ENCODE measurements at places on chromosomes 6 and 20.

GRCh38 chr6:150068720-150069648 is at the start of gene ULBP3:
Gene ULBP3 (minus strand): TSS chr6:150069121. CDS start chr6:150069066, 55 bp downstream.
- peak; percentile 52 for DNase-seq

- DNase-seq: peak; percentile 89
These were observed 52.2 kb downstream of the MARCKS start for GRCh38 chr6:113909224-113909856.

DNA sequence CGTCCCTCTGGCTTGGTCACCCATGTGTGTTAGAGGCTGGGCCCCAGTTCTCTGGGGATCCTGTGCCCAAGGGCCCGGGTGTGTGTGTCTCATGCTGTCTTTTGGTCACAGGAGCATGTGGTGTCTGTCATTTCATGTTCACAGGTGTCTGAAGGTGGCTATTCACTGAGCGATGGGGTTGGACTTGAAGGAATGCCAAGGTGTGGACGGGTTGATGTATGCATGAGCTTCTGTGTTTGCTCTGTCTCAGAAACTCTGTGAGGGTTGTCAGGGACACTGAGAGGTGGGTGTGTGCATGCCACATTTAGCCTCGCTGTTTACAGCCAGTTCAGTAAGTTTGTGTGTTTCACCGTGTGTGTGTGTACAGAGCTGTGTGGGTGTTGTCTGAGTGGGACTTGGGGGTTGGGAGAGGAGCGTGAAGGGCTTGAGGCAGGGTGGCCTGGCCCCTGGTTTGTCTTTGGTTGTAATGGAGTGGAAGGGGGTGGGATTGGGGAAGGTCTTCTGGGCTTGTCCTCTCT is 1.2 kb downstream of the DDR1 start:
- DNase-seq: peak; percentile 28

- no peak for DNase-seq
These were observed 68.2 kb downstream of the CDH22 start for GRCh38 chr20:46240065-46240464.
